Fibroblast of skin of back (primary cell): ENCODE measurements at places on chromosomes 12 and 14.

DNA sequence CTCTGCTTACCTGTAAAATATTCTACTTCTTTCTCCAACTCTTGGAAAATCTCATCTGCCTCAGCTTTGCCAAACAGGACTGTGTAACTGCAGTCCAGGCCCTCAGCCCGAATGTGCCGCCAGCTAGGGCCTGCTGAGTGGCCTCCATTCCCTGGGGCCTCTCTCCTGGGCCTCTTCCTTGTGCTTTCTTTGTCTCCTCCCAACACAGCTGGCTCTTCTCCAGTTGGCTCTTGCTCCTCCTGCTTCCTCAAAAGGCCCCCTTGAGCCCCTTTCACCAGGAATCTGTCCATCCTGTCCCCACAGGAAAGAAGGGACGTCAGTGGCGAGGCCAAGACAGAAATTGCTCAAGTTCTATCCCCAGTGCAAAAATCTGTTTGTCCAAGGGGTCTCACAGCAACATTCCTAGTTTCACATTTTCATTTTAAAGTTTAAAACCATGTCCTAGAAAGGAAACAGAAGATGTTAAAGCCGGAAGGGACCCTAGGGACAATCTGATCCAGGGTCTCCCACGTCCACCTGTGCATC, 713 bp downstream of the ALKBH2 start:
- no peak for DNase-seq

DNA sequence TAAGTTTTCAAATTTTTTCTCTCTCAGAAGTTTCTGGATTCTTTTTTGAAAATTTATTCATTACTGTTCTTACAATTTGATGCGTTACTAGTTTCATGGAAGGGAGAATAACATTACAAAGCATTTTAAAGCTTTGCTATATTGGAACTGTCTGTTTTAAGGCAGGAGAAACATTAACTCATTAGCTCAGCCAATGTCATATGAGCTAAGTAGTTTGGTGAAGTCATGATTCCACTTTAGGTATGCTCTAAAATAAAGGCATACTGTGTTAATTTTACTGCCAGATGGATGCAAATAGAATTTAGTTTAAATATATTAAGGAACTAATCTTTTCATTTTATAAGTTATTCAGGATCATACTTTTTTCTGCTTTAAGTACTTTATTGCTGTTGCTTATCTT, 46.0 kb downstream of the ARID2 start:
- no peak for DNase-seq

- DNase-seq: peak; percentile 15
Measured at GRCh38 chr14:90871605-90872233, 55.5 kb upstream of the TTC7B start.

DNA sequence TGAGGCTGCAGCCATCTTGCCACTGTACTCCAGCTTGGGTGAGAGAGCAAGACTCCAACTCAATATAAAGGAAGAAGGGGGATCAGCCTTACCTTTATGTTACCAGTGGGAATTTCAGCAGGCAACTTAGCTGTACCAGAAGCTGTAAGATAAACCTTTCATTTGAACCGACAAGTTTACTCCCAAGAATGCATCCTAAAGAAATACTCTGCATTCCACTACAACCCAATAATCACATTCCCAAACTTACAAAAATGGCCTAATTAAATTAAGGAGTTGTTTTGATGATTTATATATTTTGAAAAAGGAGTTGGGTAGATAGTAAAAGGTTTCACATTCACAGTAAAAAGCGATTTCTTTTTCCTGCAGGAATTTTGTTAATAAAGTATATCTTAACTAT, 241.4 kb downstream of the TTC8 start:
- no peak for DNase-seq

DNA sequence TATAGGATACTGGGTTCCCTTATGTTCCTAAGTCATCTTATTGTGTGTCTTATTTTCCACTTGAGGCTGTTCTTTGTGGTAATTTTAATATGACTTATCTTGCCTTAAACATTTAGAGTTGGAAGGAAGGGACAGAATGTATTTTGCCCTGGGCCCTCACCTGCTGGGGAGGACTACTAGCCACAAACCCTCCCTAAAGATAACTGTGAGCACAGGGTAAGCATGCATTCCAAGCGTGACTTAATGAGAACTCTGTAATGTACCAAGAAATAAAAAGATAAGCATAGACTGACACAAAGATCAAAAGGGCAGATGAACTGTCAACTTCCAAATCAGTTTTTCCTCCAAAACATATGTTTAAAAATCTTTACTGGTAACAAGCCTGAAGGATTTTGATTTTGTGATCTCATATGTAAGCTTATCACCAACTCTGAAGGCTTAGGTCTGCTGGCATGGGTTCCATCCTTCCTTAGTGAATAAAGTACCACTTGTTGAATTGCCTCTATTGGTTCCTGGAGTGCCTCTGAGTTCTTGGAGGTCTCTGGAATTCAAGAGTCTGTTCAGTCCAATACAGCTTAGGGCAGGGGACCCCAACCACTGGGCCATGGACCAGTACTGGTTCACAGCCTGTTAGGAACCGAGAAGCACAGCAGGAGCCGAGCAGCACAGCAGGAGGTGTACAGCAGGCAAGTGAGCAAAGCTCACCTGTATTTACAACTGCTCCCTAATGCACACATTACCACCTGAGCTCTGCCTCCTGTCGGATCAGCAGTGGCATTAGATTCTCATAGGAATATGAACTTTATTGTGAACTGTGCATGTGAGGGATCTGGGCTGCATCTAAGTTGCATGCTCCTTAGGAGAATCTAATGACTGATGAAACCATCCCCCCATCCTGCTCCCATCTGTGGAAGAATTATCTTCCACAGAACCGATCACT, 29.8 kb upstream of the NFYB start:
- DNase-seq: no peak

GRCh38 chr14:101634202-101634849, 73.0 kb downstream of the DIO3 start:
- no peak for DNase-seq

GRCh38 chr14:29810682-29811081, 117.0 kb downstream of the PRKD1 start:
- DNase-seq: no peak

GRCh38 chr12:64625243-64626077, 15.2 kb downstream of the RASSF3 start:
- DNase-seq: peak; percentile 86

DNA sequence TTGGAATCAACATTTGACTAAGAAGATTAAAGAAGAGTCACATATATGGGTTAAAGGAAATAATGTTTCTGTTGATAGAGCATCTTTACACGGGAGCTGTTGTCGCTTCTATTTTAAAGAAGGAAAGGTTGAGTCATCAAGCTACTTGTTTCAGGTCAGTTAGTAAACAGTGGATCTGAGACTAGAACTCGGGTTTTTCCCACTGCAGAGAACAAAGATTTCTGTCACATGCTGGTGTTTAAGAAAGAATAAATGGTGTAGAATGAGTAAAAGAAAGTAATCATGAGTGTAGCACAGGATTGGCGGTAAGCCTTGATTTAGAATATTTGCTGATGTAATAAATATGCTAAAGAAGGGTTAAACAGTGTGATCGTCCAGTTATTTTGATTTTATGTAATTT, 455.5 kb downstream of the AEBP2 start:
- DNase-seq: no peak
